Fibroblast of villous mesenchyme (primary cell): ENCODE measurements at places on chromosomes 5 and 9. TPM values are rescaled to one million over a fixed set of nuclear protein-coding genes. Genes with fewer than 3 reads are reported as not detected.
A peak's percentile ranks its signal among the peaks of the same experiment; 100 is the strongest.

The PPP3R2 gene
- not detected in 2 replicates for total RNA-seq

DNA sequence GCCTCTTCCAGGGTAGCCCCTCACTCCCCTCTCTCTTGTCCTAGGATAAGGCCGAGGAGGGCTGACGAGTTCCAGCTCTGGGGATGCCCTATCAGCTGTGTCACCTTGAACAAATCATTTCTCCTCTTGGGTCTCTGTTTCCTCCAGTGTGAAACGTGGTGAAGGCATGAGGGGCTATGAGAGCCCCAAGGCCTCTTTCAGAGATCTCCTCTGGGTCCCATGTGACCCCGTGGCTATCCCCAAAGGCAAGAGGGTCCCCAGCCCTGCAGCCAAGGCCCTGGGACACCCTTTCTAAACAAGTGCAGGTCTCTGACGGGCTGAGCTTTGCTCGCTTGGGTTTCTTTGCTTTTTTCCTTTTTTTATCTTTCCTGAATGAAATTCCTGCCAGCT, 25.5 kb upstream of the SPTLC1 start:
- DNase-seq: no peak

DNA sequence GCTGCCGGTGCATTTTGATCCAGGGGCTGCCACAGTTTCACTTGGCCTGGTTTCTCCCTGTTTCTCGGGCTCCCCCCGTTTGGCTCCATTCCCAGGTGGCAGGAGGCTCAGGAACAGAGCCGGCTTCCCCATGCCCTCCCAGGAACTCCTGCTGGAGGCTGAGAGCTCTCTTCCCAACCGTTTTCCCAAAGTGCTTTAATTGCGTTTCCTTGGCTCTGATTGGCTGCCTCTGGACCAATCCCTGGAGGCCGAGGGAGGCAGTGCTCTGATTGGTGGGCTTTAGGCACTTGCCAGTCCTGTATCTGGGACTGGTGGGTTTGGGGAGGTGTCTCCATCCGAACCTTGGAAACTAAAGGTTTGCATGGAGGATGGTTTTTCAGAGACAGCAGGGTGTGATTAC, 4.9 kb downstream of the TSPAN17 start:
- no peak for DNase-seq

DNA sequence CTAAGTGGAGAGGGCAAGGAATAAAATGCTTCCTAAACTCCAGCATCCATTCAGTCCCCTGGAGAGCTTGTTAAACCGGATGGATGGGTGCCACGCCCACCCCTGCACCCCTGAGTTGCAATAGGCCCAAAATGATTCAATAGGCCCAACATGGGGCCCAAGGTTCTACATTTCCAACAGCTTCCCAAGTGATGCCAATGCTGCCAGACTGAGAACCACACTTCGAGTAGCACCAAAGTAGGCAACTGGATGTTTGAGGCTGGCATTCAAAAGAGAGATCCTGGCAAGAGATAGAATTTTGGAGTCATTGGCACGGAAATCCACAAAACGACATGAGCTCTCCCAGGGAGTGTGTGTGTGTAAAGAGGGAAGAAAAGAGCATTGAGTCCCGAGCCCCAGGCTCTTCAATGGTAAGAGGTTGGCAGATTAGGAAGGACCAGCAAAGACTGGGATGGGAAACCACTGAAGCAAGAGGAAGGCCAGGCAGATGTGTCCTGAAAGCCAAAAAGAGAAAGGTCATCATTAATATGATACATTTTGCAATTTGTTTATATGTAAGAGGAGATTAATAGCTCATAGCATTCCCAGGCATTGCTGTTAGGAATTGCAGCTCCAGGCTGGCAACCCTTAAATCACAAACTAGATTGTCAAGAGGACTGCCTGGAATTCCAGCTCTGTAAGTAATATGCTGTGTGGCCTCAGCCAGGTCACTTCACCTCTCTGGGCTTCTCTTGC, 130.6 kb downstream of the KCNIP1 start:
- DNase-seq: no peak

GRCh38 chr5:139633295-139634027, 14.7 kb upstream of the CXXC5 start:
- peak; percentile 74 for DNase-seq

GRCh38 chr9:113783475-113783874, 92.6 kb upstream of the ZNF618 start:
- DNase-seq: no peak

GRCh38 chr9:135076876-135077430, 10.5 kb upstream of the OLFM1 start:
- no peak for DNase-seq

GRCh38 chr5:81393783-81394718, at the start of gene ACOT12:
ACOT12 (minus strand) TSS chr5:81394134; CDS start chr5:81394114, 20 bp downstream.
- DNase-seq: peak; percentile 9

GRCh38 chr9:6909181-6909580, 151.4 kb downstream of the KDM4C start:
- no peak for DNase-seq

DNA sequence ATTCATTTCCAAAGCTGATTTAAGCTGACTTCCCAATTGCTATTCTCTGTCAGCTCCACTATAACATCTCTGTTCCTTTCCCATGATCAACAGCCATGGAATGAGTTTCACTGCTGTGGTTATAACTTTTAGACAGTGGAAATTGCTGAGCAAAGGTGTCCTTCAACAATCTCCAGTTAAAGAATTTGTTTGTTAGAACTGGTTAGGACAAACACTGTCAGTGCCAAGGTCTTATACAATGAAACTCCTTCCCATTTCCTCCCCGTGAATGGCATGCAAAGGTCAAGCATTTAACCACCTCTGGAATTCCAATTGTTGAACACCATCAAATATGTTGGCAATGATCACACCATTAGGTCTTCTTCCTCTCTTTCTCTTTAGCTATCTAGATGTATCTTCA, 45.7 kb upstream of the GHR start:
- DNase-seq: no peak

The GDF9 gene
- total RNA-seq: not detected in 2 replicates

DNA sequence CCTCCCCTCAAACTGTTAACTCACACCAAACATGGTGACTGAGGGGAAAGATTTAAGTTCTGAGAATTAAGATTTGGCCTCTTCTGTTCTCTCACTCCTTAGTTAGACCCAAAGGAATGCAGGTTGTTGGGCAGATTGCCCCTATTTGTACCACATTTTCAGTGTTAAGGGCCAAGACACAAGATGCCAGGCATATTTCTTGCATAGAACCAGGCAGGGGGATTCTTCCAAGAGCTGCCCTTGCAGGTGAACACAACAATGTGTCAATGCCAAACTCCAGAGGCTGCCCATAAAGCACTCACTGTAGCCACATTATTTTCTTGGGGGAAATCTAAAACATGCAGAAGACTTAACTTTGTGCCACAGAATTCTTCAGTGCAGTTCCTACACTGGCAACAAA, 14.7 kb downstream of the MPDZ start:
- no peak for DNase-seq

GRCh38 chr9:115213818-115214334, 95.9 kb upstream of the TNC start:
- DNase-seq: peak; percentile 96

- no peak for DNase-seq
These were observed 9.7 kb upstream of the URM1 start for GRCh38 chr9:128361296-128361985.

- no peak for DNase-seq
These were observed 5.4 kb upstream of the GLT6D1 start for GRCh38 chr9:135644631-135645218.

- DNase-seq: no peak
These were observed 281.9 kb upstream of the TLE4 start for GRCh38 chr9:79289856-79290255.

GRCh38 chr9:14372437-14373335, 58.7 kb upstream of the NFIB start:
- peak; percentile 59 for DNase-seq

The LMX1B gene
- total RNA-seq: not detected in 2 replicates

DNA sequence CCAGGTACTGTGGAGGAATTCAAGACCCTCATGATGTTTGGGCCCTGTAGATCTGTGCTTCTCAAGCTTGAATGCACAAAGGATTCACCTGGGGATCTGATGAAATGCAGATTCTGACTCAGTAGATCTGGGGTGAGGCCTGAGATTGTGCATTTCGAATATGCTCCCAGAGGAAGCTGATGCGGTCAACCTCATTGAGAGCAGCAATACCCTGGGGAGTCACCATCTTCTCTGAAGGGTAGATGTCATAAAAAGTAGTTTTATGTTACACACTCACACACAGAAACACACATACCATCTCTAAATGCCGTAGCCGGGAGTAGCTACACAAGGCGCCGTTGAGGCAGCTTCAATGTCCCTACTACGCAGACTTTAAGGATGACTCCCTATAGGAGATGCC, 55.8 kb upstream of the CPEB4 start:
- DNase-seq: no peak

GRCh38 chr5:124303366-124303765, 443.1 kb downstream of the ZNF608 start:
- DNase-seq: peak; percentile 13

The GAS1 gene
- total RNA-seq: 29.3 and 136 TPM in 2 replicates

DNA sequence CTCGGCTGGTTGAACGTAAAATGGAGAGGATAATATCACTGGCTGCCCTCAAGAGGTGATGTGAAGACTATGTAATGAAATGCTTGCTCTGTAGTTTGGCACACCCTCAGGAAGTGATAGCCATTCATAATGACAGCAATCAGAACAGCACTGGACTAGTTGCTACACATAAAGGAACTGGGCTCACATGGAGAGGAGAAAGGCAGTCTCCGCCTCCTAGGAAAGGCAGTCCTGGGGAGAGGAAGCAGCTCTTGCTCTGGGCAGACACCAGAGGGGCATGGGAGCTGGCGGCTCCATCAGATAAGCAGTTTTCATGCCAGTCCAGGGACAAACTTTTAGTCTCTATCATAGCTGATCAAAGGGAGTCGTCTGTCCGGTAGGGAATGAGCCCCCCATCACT, 46.9 kb downstream of the ARHGEF37 start:
- DNase-seq: no peak

DNA sequence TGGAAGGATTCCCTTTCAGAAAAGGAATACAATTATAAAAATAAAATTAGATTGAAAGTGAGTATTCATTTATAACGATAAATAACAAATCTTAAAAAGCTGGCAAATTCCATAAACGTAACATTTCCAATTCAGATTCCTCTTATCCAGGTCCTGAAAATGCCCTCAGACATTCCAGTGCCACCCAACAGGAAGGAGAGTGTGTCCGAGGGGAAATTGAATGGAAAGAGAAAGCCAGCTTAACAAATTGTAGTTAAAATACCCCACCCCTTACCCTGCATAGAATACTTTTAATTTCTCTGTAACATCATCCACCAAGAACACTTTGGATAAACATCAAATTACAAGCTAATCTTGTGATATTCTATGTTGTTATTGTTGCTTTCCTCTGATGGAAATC, 72.0 kb downstream of the ARHGEF28 start:
- no peak for DNase-seq
